ENCODE measurements at places on chromosomes 2 and 18. TPM values are rescaled to one million over a fixed set of nuclear protein-coding genes. Genes with fewer than 3 reads are reported as not detected.

The SMAD7 gene
- total RNA-seq: 3.6 TPM

DNA sequence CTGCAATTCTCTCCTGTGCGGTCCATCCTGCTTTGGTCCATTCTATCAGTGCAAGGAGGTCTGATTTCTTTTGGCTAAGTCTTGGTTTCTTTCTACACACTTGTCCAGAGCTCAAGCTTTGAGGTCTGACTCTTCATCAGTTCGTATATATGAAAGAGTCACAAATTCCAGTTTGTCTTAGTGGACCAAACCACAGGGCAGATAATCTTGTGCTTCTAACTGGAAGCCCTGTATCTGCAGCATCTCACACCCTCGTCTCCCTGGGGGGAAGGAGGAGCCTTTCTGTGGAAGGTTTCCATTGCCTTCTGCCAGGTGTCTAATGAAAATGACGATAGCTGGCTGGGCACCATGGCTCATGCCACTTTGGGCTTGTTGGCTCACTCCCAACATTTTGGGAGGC is 148.5 kb downstream of the SPP2 start:
- DNase-seq: no peak

- DNase-seq: no peak
Observed at GRCh38 chr2:112216167-112216566, 38.7 kb downstream of the ZC3H8 start.

The SCN2A gene
- total RNA-seq: not detected

GRCh38 chr2:20176760-20177159 is 48.2 kb downstream of the SDC1 start:
- no peak for DNase-seq

GRCh38 chr2:204486805-204487204 is 58.5 kb upstream of the PARD3B start:
- DNase-seq: no peak

- DNase-seq: peak; percentile 63
Observed at GRCh38 chr18:49849331-49850217, 36.2 kb upstream of the ACAA2 start.

DNA sequence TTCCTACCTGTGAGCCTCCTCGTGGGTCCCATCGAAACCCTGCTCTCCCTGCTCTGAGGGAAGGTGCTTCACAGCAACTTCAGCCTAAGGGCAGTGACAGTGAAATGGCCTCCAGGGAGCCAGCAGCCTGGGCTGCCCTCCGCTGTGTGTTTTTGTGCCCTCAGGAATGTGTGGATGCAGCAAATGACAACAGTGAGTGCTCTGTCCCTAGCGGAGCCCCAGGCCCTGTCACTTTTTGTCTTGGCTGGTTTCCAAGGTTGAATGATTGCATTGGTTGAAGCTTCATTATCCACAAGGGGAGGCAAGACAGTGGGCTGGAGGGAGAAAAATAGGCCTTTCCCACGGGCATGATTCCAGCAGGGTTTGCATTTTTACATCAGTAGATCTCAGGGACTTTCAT is 42.9 kb downstream of the STON1 start:
- no peak for DNase-seq

- DNase-seq: no peak
Observed at GRCh38 chr2:55416786-55417568, 2.7 kb downstream of the CCDC88A start.

The PROC gene
- not detected for total RNA-seq

The SLC11A1 gene
- total RNA-seq: not detected

- peak; percentile 85 for DNase-seq
Observed at GRCh38 chr2:72757177-72757775, 68.6 kb downstream of the EXOC6B start.

- no peak for DNase-seq
Observed at GRCh38 chr18:49854681-49855080, 41.3 kb upstream of the ACAA2 start.

GRCh38 chr2:108933691-108934117 is 55.3 kb downstream of the EDAR start:
- DNase-seq: no peak

DNA sequence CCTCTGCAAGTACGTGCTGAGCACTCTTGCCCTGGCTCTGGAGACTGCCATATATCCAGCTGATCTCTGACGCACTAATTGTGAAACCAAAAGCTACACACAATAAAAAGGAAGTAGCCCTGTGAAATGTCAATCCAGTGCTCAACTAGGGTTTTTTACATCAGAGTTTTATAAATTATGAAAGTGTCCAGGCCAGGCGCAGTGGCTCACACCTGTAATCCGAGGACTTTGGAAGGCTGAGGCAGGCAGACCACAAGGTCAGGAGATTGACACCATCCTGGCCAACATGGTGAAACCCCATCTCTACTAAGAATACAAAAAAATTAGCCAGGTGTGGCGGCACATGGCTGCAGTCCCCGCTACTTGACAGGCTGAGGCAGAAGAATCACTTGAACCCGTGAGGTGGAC is 24.5 kb upstream of the PEX13 start:
- DNase-seq: no peak

DNA sequence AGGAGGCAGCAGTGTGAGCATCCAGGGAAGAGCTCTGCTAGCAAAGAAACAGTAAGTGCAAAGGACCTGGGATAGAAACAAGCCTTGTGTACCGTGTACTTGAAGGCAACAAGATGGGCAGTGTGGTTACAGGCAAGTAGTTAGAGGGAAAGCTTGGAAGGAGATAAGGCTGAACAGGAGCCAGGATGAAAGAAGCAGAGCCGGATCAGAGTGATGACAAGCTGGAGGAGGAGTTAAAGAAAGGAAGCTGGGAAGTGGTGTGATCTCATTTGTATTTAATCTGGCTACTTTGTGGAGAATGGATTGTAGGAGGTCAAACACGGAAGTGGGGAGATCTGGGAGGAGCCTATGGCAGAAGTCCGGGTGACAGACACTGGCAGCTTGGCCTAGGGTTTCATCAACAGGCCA is 44.7 kb upstream of the VPS54 start:
- peak; percentile 83 for DNase-seq

- no peak for DNase-seq
Observed at GRCh38 chr2:469514-469913, 181.6 kb upstream of the ALKAL2 start.

DNA sequence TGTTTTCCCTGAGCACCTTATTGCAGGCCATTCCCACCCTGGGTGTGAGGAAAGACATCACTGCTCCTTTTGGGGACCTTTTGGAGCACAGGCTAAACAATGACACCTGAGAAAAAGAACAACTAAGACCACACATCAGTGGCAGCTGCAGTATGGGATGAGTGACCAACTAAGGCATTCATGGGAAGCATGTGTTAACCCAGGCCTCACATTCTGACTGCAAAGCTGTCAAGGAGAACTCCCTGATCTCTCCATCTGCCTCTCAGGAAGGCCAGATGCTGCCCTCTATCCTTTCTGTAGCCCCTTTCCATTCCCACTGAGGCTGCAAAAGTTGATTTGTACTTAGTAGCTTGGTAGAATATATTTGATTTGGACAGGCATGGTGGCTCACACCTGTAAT is 277.7 kb upstream of the FBXO11 start:
- no peak for DNase-seq

GRCh38 chr2:123061534-123061933 is 963.6 kb upstream of the CNTNAP5 start:
- no peak for DNase-seq

DNA sequence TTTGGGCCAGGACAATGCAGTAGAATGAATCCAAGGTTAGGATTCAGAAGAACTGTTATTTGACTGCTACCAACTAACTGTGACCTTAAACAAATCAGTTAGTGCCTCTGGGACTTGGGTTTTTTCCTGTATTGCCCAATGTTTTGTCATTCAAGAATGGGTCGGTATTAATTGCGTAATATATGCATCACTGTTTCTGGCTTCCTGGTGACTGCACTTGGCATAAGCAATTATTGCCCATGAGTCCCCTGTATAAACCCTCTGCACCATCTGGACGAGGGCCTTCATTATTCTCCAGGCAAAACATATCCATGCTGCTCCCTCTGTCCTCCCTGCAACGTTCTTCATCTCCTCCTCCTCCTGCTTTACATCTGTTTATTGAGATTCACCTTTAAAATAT is 255.8 kb upstream of the LRRTM1 start:
- no peak for DNase-seq

- no peak for DNase-seq
Observed at GRCh38 chr18:77870199-77870598, 620.6 kb downstream of the GALR1 start.

DNA sequence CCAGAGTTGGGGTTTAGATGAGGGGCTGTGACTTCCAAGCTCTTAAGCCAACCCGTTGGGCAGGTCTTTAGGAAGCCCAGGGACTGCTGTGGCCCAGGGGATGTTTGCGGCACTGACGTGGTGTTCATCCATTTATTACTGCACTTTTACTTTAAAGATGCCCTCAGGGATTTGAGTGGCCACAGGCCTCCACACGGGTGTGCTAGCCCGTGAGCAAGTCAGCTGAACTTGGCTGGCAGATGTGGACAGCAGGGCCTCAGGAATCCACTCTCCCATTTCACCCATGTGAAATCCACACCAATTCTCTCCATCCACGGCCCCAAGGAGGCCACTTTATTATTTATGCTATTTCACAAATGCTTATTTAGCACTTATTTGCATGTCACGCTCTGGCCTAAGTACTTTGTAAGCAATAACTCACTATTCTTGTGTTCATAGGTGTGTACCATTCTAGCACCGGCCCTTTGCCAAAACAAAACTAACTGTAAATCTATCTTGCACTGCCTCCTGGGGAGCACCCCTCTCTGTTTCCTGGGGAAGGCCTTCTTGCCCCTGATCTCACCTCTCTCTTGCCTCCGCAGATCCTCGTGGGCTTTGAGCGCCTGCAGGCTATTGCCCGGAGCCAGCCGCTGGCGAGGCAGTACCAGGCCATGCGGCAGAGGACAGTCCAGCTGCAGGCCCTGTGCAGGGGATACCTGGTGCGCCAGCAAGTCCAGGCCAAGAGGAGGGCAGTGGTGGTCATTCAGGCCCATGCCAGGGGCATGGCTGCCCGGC is 39.1 kb upstream of the GPR17 start:
- DNase-seq: no peak

GRCh38 chr18:11160313-11160712 is 10.9 kb upstream of the PIEZO2 start:
- DNase-seq: no peak
